Transverse colon (tissue), 4 donors: ENCODE measurements at places on chromosomes 4 and X.

DNA sequence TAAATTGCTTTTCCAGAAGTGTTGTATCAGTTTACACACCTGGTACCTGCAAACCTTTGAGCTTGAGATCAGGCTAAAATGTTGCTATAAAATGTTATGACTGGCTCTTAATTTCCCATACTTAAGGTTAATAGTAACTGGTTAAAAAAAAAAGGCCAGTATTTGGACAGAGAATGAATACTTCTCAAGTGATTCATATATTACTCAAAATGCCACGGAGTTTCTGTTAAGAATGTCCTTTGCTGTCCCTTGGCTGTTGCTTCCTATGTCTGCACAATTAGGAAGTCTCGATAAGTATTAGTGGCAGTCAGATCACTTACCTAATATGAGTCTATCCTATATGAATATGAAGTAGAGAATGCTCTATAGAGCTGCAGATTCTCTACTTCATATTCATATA lies 232.2 kb upstream of the IGFBP7 start:
- no peak for DNase-seq

DNA sequence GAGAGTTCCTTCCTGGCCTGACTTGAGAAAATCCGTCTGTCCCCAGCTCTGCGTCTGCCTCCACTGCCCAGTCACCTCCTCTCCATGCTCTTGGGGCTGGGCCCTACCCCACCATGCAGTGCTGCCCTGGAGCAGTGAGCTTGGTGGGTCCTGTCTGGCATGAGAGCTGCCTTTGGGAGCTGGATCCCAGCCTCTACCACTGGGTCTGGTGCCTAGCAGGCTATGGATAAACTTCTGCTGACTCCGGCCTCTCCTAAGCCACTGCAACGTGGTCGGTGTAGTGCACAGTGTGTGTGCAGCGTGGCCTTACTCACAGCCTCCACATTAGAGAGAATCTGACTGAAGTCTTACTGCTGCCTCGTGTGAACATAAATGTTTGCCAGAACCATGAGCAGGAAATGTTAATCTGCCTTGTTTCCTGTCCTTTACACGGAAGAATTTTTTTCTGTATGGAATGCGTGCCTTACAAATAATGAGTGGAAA lies 47.6 kb downstream of the HTT start:
- DNase-seq, result no peak

GRCh38 chrX:136115126-136115903 lies 32.0 kb upstream of the FHL1 start:
- DNase-seq, result no peak

DNA sequence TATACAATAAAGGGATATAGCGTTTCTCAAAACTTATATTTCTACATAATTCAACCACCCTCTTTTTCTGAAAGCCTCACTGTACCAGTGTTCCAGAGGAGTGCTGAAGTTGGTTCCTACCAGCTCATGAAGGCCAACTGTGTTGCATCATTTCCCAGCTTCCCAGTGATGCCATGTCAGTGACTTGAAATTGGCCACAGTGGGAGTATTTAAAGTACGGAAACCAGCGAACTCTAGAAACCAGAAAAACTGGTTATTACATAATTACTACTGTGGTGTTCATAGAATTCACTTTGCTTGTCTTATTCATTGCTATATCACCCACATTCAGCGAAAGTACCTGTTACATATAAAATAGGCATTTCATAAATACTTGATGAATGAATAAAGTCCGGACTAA lies 135.4 kb downstream of the GC start:
- no peak for DNase-seq

- no peak for DNase-seq
These were observed 70.6 kb downstream of the CLNK start for GRCh38 chr4:10613926-10614478.

- no peak for DNase-seq
These were observed 564.7 kb upstream of the ACTRT1 start for GRCh38 chrX:128616933-128617332.

- no peak for DNase-seq
These were observed 5.1 kb downstream of the PF4 start for GRCh38 chr4:73976716-73977115.

DNA sequence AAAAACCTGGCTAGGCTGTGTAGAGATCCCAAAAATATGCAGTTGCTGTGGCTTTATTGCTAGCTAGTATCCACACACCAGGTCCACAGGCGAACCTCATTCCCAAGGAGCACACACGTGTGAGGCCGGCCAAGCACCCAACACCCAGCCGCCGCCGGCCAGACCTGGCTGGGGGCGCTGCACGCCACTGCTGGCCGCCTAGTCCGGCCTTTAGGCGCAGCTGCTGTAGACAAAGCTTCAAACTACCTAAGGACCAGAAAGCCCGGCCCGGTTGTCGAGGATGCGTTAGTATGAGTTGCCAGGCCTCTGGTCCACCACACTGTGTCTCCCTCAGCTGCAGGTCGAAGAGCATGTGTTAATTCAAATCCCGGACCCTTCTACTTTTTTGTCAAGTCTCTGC lies 3.1 kb downstream of the POU3F4 start:
- DNase-seq, result no peak

DNA sequence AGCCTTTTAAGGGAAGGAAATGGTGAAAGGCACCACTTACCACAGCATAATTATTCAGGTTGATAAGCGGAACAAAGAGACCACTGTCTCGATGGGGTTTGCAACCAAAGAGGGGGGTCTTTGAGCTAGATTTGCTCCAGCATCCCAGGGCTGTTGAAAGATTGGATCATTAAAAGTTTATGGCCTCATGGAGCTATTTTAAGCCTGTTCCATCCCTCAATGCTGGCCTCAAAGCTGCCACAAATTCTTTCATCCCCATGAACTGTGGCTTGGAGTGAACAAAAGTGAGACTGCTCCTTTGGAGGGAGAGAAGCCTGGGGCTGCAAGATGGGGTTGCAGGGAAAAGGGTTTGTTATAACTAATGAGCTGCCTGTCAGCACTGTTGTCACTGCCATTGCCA lies 209.8 kb downstream of the RTL9 start:
- no peak for DNase-seq

- DNase-seq, result no peak
These were observed 33.8 kb upstream of the AMELX start for GRCh38 chrX:11259437-11259836.
